ENCODE measurements at places on chromosomes 12 and 14.
A peak's percentile ranks its signal among the peaks of the same experiment; 100 is the strongest.

- DNase-seq, result no peak
Observed at GRCh38 chr12:38664661-38665269, 240.6 kb downstream of the CPNE8 start.

- no peak for DNase-seq
Observed at GRCh38 chr12:92529944-92530343, 172.8 kb upstream of the PLEKHG7 start.

DNA sequence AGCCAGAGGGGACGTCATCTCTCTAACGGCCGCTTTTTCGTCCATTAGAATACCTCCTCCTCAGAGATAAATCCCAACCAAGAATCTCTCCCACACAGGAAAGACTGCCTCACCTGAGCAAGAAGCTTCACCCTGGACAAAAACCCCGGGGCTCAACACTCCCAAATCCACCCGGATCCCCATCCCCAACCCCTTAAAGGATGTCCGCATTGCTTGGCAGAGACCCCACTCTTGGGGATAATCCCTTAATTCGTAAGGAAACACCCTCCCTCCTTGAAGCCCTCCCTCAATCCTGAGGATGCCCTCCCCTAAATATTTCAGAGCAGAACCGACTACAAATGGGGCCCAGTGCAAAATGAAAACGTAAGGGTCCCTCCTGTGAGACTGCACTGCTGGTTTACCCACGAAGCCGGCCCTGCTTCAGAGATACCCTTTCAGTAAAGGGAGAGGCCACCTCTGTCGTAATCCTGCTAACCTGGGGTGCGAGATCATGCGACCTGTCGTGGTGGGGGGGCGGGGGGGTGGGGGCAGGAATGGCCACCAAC is 655 bp upstream of the DYNLL1 start:
- DNase-seq, result no peak

DNA sequence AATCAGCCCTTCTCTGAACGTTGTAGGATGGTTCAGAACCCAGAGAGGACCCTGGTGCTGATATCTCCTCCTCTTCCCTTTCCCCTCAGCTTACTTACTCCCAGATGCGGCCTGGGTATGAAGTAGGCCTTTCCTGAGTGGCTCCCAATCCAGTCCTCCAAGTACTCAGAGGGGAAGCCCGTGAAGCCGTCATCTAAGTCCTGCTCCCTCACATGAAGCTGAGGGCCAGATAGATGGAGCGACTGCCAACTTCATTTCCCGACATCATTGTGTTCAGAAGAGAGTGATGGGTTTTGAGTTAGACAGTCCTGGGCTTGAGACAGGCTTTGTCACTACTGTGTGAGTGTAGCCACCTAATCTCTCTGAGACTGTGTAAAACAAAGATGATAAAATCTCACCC is 2.7 kb downstream of the APOLD1 start:
- DNase-seq, result no peak

DNA sequence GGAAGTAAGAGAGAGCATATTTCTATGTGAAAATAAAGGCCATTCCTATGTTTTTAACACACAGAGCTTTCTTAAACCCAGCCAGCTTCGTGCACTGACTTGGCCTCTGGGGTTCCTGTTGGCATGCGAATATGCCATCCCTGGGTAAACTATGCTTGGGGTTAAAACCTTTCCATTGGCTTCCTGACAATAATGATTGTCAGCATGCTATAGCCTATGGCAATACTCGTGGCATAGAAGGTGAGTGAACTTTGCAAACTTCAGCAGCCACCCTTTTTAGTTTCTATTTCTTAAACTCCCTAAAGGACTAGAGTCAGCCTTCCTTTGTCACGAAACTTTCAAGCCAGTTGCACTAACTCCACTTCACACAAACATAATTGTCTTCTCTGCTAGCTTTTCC is 148.4 kb upstream of the RGS6 start:
- no peak for DNase-seq

GRCh38 chr14:103072595-103073366 is 11.2 kb upstream of the LBHD2 start:
- DNase-seq, result no peak

DNA sequence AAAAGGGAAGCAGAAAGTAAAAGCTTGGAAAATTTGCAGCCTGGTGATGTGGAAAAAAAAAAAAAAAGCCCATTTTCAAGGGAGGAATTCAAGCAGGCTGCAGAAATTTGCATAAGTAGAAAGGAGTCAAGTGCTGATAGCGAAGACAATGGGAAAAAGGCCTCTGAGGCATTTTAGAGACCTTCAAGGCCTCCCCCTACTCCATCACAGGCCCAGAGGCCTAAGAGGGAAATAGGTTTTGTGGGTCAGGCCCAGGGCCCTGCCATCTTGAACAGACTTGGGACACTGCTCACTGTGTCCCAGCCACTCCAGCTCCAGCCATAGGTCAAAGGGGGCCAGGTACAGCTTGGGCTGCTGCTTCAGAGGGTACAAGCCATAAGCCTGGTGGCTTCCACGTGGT is 13.8 kb upstream of the PRKD1 start:
- DNase-seq, result no peak

- DNase-seq, result peak; percentile 86
Observed at GRCh38 chr12:6925540-6926279, 2.0 kb upstream of the ATN1 start.

DNA sequence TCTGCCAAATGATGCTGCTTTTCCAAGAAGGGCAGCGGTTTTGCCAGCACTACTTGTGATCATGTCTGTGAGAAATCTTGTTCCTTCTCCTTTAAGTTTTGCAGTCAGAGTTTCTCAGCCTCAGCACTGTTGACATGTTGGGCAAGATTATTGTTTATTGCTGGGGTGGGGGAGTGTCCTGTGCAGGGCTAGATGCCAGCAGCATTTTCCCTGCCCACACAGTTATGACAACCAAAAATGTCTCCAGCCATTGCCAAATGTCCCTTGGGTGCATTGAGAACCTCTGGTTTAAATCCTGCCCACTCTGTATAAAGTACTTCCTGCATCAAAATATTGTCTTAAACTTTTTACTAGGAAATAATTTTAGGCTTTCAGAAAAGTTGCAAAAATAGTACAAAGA is 20.0 kb downstream of the TMEM132C start:
- no peak for DNase-seq

GRCh38 chr12:27644158-27644845 is 51.9 kb upstream of the REP15 start:
- DNase-seq, result no peak

DNA sequence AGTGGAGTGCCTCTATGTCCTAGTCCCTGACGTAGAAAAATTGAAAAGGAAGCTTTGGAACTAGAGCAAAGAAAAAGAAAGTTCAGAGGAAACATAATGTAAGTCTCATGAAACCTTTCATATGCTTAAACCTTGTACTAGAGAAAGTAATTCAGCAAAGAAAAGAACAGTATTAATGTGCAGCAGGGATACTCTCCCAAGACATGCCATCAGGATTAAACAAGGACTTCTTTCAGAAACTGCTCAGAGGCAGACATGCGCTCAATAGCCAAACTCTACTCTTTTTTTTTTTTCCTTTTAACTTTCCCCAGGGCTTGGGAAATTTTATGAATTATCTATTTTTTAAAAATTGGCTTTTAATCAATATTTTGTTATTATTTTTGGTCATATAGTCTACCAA is 7.1 kb upstream of the ASB8 start:
- DNase-seq, result no peak

DNA sequence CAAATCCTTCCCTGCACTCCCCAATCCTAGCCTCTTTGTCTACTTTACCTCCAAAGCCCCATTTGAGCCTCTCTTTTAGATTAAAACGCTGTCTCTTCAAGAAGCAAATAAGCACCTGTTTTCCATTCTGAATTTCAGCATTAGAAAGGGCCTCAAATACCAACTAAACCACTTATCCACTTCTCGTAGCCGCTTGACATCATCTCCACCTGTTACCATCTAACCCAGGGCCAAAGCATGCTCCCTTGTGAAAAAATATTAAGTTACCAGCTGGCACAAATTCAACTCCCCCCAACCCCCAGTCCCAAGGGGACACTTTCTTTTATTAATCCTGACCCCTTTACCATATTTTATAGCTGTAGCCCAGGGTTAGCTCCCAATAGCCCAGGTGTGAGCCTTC is 43.1 kb downstream of the GPHB5 start:
- no peak for DNase-seq

GRCh38 chr12:49983892-49984291 is 11.1 kb downstream of the AQP6 start:
- DNase-seq, result no peak

DNA sequence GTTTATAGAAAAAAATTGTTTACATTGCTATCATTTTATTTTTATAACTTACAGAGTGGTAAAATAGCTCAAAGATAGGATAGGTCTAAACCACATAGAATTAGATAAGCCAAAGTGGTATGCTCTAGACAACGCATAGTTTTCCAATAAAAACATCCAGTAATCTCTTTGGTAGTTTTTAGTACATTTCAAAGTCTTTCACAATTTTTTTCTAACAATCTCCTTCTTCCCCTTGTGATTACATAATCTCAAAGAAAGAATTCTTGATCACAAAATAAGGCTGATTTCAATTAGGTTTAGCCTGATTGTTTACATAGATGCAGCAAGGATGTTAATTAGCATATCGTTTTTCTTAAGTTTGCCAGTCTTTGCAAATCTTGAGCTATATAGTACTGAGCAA is 460.0 kb downstream of the FUT8 start:
- no peak for DNase-seq

GRCh38 chr12:62701492-62701891 is 233.5 kb downstream of the PPM1H start:
- DNase-seq, result no peak

- DNase-seq, result no peak
Observed at GRCh38 chr14:99542566-99542965, 61.4 kb downstream of the CCNK start.

- DNase-seq, result no peak
Observed at GRCh38 chr14:61925732-61926435, 163.7 kb downstream of the SNAPC1 start.

GRCh38 chr12:49976557-49976956 is 3.8 kb downstream of the AQP6 start:
- DNase-seq, result no peak

GRCh38 chr14:30907659-30908057 is 33.3 kb downstream of the COCH start:
- no peak for DNase-seq

GRCh38 chr12:9076733-9077132 is 39.0 kb downstream of the A2M start:
- DNase-seq, result no peak

DNA sequence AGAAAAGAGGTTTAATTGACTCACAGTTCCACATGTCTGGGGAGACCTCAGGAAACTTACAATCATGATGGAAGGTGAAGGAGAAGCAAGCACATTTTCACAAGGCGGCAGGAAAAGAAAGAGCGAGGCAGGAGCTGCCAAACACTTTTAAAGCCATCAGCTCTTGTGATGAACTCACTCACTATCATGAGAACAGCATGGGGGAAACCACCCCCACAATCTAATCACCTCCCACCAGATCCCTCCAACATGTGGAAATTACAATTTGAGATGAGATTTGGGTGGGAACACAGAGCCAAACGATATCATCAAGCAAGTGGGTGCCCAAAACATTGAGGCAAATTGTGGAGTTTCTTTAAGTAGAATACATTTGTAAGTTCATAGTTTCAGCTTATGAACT is 957.7 kb downstream of the DIO2 start:
- DNase-seq, result no peak

GRCh38 chr12:59834659-59835474 is 239.0 kb downstream of the SLC16A7 start:
- no peak for DNase-seq

GRCh38 chr14:81219759-81220579 is 790 bp downstream of the GTF2A1 start:
- DNase-seq, result peak; percentile 74

DNA sequence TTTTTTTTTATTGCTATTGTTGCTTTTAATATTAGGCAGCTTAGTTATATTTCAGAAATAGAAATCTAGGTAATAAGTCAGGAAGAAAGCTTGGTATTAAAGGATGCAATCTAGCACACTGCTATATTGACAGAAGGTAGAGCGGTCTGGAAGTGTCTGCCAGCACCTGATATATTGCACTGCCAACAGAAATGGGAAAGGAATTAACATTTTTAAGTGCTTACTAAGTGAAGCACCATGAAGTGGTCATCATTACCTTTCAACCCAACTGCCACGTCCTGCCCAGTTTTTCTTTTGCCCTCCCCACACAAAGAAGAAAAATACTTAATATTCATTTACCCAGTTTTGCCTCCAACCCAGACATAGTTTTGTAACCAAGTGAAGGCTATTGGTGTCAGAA is 163.5 kb downstream of the KITLG start:
- no peak for DNase-seq

GRCh38 chr12:65839027-65839426 is 14.7 kb downstream of the HMGA2 start:
- DNase-seq, result no peak

- no peak for DNase-seq
Observed at GRCh38 chr14:61426048-61426447, 104.7 kb downstream of the PRKCH start.

- DNase-seq, result no peak
Observed at GRCh38 chr14:60348211-60348610, 99.2 kb downstream of the PPM1A start.

- DNase-seq, result no peak
Observed at GRCh38 chr14:63840981-63841380, 11.8 kb upstream of the SYNE2 start.

GRCh38 chr12:56007564-56008559 is 10.8 kb downstream of the SUOX start:
- DNase-seq, result peak; percentile 32

- DNase-seq, result no peak
Observed at GRCh38 chr12:64184216-64184615, 37.9 kb downstream of the KICS2 start.

DNA sequence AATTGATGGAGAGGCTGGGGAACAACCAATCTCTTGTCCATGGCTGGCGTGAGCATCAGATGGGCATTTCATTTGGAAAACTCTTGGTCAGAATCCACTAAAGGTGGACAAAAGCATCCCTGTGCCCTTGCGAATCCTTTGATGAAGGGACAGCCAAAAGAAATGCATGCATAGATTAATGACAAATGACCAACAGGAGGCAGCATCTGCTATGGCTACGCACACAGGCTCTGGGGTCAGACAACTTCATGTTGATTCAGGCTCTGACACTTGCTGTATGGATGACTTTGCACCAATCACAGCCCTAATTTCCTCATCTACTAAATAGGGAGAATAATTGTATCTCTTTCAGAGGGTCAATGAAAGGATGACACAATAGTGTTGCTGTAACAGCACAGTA is 117.5 kb downstream of the ASCL4 start:
- no peak for DNase-seq

- no peak for DNase-seq
Observed at GRCh38 chr14:36048667-36049066, 127.9 kb downstream of the PTCSC3 start.

GRCh38 chr12:112430929-112431328 is 12.2 kb downstream of the PTPN11 start:
- DNase-seq, result peak; percentile 13

Measured in tibial artery (tissue), 4 donors.